ENCODE measurements at places on chromosomes 2 and 18.

DNA sequence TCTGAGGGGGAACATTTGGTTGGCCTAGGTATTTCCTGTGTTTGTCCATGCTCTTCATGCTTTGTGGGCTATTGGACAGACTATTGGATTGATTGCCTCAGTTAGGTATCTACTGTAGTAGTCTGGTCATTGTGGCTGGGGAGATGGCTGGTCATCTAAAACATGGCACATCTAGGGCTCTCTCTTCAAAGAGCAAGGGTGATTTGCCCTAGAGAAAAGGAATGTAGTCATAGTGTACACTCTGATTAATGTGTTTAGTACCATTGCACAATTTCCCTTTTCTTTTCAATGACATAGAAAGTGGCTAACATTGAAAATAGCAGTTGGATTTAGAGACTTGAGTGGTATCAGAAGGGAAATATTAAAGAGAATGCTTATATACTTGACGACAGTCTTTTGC lies 114.3 kb downstream of the LCLAT1 start:
- DNase-seq = no peak

DNA sequence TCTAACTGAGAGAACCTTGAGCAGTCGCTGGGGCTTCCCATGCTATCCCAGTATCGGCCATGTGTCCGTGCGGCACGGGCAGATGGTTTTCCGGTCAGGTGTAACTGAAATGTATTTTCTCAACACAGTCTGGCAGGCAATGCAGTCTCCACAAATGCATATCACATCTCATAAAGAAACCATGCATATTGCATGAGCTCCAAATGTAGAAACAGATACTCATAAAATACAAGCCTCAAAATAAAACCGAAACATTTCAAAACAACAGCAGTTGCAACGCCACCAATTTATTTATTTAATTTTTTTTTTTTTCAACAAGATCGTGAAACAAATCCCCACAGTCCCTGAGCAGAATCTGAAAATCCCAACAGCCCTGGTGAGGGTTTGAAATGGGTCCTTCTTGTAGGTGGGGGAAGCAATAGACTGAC lies 299.4 kb downstream of the LPIN1 start:
- DNase-seq = no peak

GRCh38 chr18:68178921-68179320 lies 536.0 kb downstream of the TMX3 start:
- no peak for DNase-seq

GRCh38 chr2:181178823-181179412 lies 198.5 kb downstream of the UBE2E3 start:
- peak; percentile 27 for DNase-seq

GRCh38 chr2:101981504-101981903 lies 10.3 kb upstream of the IL1R2 start:
- no peak for DNase-seq

GRCh38 chr2:64017811-64018700 lies 1.2 kb downstream of the VPS54 start:
- DNase-seq = no peak

GRCh38 chr2:228094377-228094921 lies 87.0 kb downstream of the SPHKAP start:
- no peak for DNase-seq

- DNase-seq = no peak
Measured at GRCh38 chr2:184261818-184262217, 336.5 kb upstream of the ZNF804A start.

GRCh38 chr2:192159208-192159607 lies 35.5 kb downstream of the TMEFF2 start:
- no peak for DNase-seq

DNA sequence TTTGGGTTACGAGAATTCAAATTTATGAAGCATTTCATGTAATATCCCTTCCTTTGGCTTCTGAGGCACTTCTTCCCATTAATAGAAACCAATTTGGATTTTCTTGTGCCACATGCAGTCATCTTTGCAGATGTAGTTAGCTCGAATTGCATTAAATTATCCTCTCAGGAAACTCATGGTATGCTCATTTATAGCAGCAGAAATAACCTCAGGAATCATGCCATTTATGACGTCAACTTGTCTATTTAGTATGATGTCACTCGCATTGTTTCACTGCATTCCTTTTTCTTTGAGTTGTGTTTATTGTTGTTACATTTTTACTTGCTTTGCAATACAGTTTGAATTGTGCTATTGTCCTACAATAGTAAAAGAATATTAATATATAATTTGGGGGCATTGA lies 163.8 kb downstream of the RBM43 start:
- no peak for DNase-seq

GRCh38 chr18:27164905-27165304 lies 20.2 kb downstream of the CHST9 start:
- no peak for DNase-seq

GRCh38 chr2:205836477-205837221 lies 154.3 kb downstream of the NRP2 start:
- DNase-seq = no peak

GRCh38 chr18:56319953-56320352 lies 318.4 kb downstream of the TXNL1 start:
- DNase-seq = no peak

DNA sequence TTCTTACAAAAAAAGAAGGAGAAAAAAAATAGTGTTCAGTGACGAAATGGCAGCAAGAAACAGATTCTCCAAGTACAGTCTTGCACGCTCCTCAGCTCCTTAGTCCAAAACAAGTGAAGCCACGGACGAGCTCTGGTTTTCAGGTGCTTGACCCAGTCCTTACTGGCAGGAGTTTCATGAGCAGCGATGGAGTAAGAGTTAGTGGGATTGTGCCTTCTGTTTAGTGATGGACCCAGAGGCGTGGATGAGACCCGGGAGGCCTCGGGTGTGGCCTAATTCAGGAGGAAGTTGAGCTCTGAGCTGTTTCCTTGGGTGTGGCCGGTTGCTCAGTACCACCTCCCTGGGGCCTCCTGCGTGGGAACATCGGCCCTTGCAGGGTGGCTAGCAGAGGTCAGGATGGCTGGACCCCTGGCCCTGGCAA lies 52.0 kb downstream of the KIF5C start:
- peak; percentile 51 for DNase-seq

DNA sequence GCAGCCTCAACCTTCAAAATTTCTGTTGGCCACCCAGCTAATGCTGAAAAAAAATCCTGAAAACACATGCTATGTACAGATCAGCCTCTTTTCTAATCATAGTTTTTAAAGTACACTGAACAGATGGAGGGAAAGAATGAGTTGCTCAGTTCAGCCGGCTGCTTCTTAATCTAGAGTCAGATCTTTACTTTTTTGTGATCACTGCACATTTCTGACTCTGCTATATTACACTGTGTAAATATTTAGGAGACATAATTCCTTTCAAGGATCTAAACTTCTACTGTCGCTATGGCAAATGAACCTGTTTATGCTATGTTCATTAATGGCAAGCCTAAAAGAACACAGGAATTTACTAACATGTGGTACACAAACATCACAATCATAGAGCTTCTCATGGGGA lies 114.2 kb downstream of the SRBD1 start:
- no peak for DNase-seq

DNA sequence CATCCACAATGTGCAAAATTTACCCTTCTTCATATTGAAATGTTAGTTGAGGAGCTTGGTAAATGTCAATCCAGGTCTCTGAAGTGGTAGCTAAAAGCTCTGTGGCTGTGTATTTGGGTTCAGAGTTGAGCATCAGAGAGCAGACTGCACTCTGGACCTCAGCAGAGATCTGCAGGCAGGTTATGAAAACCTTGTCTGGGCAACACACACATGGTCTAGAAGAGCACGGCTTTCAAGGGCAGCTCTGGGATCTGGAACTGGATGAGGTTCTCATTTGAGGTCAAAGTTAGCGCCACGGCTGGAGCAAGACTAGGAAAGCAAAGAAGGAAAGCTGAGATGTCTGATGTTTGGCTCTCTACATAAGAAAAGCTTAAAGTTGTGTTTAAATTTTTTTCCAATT lies 243.0 kb downstream of the SH3BP4 start:
- DNase-seq = no peak

DNA sequence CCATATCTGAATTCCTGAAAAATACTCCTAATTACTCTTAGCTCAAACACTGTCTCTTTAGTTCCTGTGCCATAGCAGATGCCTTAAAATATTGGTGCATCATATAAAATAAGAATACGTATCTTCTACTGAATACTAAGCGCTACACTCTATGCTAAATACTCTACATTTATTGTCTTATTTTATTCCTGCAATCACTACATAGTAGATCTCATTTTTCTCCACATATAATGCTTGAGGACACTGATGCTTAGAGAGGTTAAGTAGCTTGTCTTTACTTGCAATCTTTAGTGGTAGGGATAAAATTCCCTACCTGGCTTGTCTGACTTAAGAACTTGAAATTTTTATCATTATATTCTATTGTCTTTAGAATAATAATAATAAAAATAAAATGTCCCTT lies 137.3 kb upstream of the SETBP1 start:
- DNase-seq = no peak

GRCh38 chr2:221243771-221244170 lies 328.3 kb downstream of the EPHA4 start:
- no peak for DNase-seq

DNA sequence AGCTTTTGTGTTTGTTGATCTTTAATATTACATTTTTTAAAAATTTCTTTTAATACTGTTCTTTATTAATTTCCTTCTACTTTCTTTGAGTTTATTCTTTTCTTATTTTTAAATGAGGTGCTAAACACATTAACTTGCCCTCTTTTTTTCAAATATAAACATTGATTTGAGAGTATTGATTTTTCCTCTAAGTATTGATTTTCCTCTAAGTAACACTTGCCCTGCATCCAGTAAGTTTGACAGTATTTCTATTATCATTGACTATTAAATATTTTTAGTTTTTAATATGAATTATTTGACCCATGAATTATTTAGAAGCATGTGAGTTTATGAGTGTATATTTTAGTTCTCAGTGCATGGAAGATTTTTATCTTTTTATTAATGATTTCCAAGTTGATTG lies 337.0 kb upstream of the RAB12 start:
- no peak for DNase-seq

- DNase-seq = no peak
Measured at GRCh38 chr2:234590076-234590475, 93.2 kb upstream of the ARL4C start.

GRCh38 chr2:170679607-170680079 lies 35.5 kb upstream of the SP5 start:
- no peak for DNase-seq

- no peak for DNase-seq
Measured at GRCh38 chr2:196268538-196269338, 97.4 kb upstream of the STK17B start.

DNA sequence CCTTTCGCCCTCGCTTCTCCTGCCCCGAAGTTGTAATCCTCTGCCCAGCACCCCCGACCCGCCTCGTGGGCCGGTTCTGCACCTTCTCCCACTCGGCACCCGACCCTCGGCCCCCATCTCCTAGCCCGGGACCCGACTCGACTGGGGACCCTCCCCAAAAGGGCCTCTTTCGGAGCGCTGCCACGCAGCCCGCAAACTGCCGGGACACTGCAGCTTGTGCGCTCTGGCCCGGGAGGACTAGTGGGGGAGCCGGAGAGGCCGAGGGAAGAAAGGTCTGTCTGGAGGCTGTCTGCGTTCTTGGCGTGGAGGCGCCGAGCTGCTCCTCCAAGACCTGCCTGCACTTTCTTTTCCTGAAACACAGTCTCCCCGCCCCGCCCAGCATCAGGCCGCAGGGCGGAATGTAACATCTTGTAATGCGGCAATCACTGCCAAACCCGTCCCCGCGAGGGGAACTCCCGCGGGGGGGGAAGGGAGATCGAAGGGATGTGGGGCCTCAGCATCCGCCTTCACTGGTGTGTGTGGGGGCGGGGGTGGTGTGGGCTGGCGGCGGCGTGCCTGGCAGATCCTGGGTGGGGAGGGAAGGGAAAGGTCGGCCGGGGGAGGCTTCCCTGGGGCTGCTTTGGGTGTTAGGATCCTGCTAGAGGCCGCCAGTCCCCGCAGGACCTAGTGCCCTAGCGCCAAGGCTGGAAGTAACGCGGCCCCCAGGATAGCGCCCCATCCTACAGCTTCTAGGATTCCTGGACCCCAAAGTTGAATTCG lies 7.4 kb downstream of the DLX2 start:
- DNase-seq = no peak

GRCh38 chr2:218023636-218024035 lies 20.8 kb upstream of the TNS1 start:
- DNase-seq = no peak
